ENCODE measurements at places on chromosomes 2 and 18.

- no peak for DNase-seq
Measured at GRCh38 chr2:37740164-37740739, 68.8 kb upstream of the CDC42EP3 start.

- no peak for DNase-seq
Measured at GRCh38 chr18:37392648-37393047, 172.9 kb downstream of the CELF4 start.

DNA sequence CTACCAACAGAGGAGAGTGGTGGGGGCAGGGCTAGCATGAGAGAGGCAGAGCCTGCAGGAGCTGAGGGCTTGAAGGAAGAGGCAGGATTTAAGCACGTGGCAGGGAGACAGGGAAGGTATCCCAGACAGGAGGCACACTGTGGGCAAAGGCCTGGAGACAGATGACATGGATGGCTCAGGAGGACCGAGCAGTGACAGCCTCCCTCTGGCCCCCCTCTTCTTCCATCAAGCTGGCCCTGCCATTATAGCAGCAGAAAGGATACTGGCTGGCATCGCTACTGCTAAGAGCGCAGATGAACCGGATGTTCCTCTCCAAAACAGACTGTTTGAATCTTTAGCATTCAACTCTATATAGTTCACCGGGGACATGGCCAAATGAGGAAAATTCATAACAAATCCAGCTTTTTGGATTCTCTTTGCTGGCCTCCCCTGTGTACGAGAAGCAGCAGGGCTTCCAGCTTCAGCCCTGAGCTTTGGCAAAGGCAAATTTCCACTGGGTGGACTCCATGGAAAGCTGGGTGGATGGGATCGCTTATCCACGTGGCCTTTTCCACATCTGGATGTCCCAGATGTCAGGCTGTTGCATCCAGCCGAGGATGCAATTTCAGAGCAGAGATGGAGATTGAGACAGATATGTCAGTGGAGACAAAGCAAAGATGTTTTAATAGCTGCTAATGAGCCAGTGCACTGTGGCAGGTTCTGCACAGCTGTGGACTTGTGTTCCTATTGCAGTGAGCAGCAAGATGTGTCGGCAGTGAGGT, 36.2 kb downstream of the CAPN13 start:
- DNase-seq, result no peak

GRCh38 chr18:62394006-62394763, 69.1 kb downstream of the TNFRSF11A start:
- DNase-seq, result no peak

- DNase-seq, result no peak
Measured at GRCh38 chr2:191748059-191748461, 70.1 kb downstream of the NABP1 start.

GRCh38 chr2:216789081-216789480, 70.8 kb downstream of the TNP1 start:
- DNase-seq, result no peak

GRCh38 chr2:211512806-211513205, 956.4 kb downstream of the CPS1 start:
- no peak for DNase-seq

GRCh38 chr2:160970052-160970965, 189.9 kb upstream of the TANK start:
- peak; percentile 79 for DNase-seq

GRCh38 chr2:143481237-143481623, 352.0 kb downstream of the ARHGAP15 start:
- DNase-seq, result no peak

DNA sequence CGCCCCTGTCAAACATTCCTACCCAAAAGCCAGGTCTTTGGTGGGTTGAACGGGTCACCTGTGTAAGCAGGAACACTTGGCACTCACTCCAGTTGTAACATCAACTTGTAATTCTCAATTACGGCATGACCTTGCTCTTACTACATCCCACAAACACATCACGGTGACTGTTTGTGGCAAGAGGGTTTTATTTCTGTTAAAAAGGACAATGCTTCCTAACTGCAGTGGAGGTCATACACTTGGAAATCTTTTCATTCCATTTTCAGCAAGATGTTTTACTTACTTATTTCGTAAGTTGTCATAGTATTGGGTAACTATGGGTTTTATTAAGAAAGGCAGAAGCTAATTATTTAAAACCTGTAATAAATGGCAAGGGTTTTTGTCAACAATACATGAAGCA, 126.1 kb downstream of the ZNF516 start:
- no peak for DNase-seq
